Stimulated activated CD8-positive, alpha-beta memory T cell treated with anti-CD3 and anti-CD28 coated beads, Interleukin-2, amount 100 ng/mL, for 48 hours (primary cell): ENCODE measurements at places on chromosomes 7 and 10.

DNA sequence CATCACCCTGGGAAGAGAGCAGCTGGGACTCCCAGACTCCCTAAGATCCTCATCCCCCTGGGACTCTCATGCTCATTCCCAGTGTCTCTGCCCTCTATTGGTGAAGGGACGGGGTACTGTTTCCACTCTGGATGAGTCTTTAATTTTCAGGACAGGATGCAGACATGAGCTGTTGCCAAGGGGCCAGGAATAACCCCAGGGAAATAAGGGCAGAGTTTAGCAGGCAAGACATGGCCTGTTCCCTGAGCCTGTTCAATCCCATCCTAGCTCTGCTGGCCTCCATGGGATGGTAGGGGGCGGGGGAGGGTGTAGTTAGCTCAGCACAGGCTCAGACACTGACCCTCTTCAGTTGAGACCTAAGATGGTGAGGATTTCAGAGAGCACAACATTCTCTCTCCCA, 14.0 kb downstream of the C10orf105 start:
- no peak for DNase-seq

GRCh38 chr7:150311146-150311545, 12.0 kb upstream of the LRRC61 start:
- no peak for DNase-seq

DNA sequence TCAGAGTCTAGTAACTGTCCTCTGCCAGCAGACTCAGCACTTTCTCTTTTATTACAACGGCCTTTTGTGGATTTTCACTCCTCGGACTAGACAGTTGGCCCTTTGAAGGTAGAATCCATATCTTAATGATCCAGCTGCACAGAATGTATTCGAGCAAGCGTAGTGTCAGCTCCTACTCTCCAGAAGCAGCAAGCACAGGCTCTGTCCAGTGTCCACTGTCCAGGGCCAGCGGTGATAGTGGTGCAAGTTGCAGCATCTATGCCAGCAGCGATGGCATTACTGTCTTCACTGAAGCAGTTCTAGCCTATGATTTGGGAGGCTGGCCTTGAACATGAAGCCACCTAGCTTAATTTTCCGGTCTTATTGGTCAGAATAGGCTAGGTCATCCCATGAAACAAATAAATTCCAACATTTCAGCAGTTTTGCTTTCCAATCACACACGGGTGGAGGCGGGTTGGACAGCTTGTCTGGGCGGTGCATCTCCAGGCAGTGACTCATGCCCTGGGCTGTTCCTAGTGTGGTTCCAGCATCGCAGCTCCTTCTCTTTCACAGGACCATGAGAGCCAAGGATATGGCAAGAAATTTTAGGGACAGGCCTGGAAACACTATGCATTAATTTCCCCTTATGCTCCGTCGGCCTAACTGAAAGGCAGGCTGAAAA, 108.6 kb upstream of the KCNMA1 start:
- DNase-seq: no peak

- no peak for DNase-seq
These were observed 184.7 kb upstream of the FZD1 start for GRCh38 chr7:91079487-91079886.

GRCh38 chr10:96309628-96310320, 5.5 kb downstream of the DNTT start:
- DNase-seq: no peak

GRCh38 chr10:107422681-107423080, 258.2 kb upstream of the SORCS1 start:
- no peak for DNase-seq

DNA sequence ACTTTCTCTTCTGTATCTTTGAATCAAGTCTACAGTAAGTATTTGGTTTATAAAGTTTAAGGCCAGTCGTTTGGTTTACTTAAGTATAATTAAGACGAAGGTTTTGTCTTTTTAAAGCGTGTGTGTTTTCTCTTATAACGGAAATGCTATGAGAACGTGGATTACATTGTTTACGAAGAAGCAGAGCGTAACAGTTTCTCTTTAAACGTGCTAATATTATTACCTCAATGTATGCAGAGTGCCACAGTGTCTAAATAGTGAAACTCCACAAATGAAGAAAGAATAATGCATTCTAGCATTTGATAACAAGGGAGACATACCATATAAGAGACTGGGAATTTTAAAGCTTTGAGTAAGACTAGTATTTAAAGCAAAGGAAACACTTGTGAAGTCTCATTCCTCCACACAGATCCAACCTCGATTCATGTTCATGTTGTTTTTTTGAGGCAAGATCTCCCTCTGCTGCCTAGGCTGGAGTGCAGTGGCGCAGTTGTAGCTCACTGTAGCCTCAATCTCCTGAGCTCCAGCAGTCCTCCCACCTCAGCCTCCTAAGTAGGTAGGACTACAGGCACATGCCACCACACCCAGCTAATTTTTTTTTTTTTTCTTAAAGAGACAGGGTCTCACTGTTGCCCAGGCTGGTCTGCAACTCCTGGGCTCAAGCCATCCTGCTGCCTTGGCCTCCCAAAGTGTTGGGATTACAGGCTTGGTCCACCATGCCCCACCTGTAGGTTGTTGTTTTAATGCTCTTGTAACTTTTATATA, 75.1 kb downstream of the ANKRD61 start:
- DNase-seq: no peak

DNA sequence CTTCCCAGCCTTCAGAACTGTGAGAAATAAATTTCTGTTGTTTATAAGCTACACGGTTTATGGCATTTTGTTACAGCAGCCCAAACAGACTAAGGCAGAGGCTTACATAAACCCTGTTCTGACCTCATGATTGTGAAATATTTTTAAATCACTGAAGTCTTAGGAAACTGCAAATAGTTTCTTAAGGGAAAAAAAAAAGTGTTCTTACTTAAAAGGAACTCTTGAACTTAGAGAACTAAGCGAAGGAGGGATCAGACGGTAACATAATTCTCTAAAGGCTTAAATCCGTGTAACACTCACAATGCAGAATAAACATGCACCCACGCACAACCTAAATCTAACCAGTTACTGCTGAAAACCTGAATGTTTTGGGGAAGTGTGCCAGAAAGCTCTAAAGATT, 749.1 kb upstream of the LRRTM3 start:
- DNase-seq: no peak

DNA sequence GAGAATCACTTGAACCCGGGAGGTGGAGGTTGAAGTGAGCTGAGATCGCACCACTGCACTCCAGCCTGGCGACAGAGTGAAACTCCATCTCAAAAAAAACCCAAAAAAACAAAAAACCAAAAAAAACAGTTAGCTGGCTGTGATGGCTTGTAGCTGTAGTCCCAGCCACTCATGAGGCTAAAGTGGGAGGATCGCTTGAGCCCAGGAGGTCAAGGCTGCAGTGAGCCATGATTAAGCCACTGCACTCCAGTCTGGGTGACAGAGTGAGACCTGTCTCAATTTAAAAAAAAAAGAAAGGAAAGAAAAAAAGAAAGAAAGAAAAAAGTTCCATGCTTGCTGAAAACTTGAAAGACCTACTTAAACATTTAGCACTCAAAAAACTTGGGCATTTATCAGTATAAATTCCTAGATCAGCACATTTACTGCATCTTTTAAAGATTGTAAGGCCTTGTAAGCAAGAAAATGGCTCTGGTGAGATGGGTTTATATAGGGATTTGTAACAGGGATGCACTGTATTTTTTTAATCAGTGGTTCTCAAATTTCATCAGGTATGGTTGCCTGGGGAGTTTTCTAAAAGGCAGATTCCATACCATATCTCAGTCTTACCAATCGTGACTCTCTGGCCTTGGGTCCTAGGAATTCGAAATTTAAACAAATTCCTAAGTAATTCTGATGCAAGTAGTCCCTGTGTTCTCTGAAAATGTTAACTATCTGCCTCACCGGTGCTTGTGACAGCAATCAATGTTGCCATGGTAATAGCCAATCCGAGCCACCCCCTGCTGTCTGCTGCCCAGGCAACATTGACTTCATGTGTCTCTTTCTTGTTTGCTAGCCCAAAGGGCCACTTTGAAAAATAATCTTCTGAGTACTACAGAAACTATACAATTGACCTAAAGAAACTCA, 11.5 kb upstream of the NT5C2 start:
- no peak for DNase-seq

GRCh38 chr7:15829691-15830090, 143.2 kb upstream of the MEOX2 start:
- no peak for DNase-seq

DNA sequence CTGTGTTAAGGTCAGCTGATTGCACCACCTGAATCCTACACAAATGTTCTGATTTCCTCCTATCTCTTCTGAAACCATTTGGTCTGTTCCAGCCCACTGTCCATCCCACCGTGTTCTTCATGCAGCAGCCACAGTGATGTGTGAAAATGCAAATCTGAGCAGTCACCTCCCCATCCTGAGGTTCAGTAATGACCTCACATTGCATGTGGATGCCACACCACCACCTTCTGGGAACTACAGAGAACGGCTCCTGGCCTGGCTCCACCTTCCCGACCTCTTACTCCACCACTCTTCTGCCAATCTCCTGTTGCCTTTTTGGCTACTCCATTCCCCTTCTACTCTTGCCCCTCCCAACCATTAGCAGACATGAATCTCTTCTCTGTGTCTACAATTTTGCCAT, 244.4 kb downstream of the TNS3 start:
- no peak for DNase-seq

DNA sequence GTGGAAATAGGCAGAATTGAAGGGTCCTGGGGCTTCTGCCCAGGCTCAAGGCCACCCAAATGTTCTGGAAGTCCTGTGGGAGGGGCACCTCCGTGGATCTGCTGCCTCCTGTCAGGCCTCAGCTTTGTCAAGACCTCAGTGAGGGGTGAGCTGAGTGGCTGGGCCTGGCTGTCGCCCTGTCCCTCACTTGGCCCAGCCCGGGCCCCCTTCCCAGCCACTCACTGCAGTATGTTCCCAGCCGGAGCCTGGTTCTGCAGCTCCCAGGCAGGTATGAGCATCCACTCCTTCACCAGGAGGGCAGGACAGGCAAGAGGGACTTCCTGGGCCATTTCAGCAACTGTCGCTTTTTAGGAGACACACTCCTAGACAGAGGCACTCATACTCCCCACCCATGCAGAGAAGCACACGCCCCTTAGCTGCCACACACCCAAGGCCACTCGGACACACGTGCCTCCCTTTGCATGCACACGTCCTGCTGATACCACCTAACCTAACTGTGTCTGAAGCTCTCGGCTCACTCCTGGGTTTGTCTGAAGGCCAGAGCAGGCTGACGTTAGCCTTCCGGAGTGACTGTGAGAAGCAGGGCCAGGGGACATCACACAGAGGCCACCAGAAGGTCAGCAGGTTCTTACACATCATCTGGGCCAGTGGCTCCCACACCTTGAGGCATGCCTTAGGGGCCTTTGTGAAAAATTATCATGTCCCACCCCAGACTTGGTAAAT, 72.2 kb upstream of the COL13A1 start:
- no peak for DNase-seq

DNA sequence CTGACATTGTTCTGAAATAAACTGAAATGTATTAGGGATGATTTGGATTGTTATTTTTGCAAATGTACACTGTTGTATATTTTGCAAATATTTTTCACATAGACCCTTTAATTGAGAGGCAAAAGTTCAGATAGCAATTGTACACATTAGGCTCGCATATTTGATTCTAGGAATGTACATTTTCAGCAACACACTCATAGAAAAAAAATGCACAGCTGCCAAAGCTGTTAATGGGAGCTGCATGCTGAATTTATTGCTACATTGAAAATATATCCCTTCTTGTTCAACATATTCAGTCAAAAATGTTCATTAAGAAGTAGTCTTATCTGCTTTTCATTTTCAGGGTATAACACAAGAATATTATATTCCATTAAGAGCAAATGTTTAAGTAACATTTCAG, 512.9 kb downstream of the ATRNL1 start:
- no peak for DNase-seq

DNA sequence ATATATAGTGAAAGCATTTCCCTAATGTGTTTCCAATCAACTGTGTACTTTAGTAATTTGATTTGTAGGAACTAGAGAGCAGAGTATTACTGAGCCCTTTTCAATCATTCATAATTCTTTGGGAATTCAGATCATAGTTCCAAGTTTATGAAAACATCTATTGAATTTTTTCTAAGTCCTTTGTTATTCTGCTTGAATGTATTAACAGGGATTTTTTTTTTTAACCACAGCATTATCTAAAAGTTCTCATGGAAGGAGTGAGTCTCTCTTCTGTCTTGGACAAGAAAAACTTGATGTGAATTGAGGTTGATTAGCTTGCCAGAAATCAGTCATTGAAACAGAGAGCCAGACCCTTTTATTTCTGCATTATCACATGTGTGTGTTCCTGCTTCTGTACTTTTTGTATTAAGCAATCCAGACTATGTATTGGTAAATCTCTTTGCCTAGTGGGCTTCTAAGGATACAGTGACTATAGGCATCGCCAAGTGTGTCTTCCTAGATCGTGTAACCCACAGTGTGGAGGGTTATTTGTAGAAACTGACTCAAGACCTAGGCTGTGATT, 59.9 kb downstream of the BMPER start:
- DNase-seq: no peak

GRCh38 chr7:104252409-104253134, 44.8 kb upstream of the ORC5 start:
- DNase-seq: no peak
